ENCODE measurements at places on chromosomes 2 and 18.

DNA sequence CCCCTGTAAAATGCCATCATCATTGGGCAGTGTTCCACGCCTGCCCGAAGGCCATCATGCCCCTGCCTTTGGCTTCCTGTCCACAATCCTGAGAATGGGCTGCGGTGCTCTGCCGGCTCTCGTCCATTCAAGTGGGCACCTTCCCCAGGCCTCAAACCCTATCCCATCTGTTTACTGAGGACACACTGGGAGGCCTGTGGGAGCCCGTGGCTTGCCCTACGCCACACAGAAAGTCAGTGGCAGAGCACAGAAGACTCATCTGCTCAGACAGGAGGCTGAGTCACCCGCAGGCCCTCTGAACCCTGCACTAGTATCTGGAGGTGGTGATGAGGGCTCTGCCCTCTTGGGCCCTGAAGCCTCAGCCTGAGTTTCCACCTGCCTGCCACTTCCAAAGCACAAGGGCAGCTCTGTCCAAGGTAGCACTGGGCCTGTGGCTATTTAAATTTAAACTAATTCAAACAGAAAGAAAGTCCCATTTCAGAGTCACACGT, 19.1 kb upstream of the ANKRD53 start:
- no peak for DNase-seq

GRCh38 chr2:42523341-42523740, 29.6 kb upstream of the KCNG3 start:
- DNase-seq, result no peak

DNA sequence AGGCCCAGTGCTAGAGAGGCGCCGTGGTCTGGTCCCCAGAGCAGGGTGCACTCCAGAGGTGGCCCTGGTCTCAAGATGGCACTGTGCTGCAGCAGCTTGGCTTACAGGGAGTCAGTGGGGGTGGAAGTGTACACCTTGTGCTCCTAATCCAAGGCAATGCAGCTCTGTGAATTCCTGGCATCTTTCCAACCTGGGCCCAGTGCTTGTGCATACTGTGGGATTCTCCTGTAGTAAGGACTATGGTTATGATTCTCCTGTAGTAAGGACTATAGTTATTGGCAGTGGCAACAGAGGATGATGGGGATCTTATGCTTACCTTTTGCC, 616.7 kb upstream of the REG3G start:
- no peak for DNase-seq

GRCh38 chr2:48228345-48228684, 301.6 kb upstream of the STON1 start:
- no peak for DNase-seq

DNA sequence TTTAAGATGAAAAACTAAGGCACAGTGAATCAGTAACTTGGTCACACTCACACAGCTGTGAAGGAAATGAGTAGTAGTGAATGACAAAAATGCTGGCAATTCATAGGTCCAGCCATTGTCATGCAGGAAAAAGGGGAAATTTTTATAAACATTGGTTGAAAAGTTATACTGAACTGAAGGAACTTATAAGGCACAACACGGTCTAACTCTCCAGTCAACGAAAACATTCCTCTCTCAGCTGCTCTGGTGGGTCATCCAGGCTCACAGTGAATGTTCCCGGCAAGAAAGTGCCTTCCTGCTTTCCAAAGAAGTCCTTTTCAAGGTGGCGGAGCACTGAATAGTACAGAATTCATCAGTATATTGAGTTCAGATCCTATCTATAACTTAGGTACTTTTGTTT, 476.1 kb downstream of the DCC start:
- no peak for DNase-seq

DNA sequence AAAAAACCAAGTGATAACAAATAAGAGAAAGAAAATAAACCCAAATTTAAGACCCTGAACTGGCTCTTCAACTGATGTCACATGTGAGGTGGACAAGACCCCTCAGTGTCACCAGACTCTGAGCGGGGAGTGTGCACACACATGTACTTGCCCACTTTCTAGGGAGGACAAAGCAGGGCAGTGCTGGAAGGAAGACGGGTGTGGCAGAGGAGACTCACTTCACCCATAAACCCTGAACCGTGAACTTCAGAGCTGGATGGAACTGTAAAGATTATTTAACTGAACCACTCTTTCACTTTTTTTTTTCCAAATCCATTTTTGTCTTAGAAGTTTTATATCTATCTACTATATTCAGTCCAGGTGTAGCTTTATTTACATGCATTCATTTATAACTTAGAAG, 12.3 kb downstream of the PLA2R1 start:
- no peak for DNase-seq

- DNase-seq, result no peak
Measured at GRCh38 chr2:239095460-239096081, 247.7 kb downstream of the TWIST2 start.

- no peak for DNase-seq
Measured at GRCh38 chr2:68423966-68424650, 43.0 kb downstream of the FBXO48 start.

GRCh38 chr2:99933894-99934650, 208.3 kb downstream of the AFF3 start:
- no peak for DNase-seq

GRCh38 chr2:158042666-158043065, 59.0 kb upstream of the UPP2 start:
- DNase-seq, result no peak

DNA sequence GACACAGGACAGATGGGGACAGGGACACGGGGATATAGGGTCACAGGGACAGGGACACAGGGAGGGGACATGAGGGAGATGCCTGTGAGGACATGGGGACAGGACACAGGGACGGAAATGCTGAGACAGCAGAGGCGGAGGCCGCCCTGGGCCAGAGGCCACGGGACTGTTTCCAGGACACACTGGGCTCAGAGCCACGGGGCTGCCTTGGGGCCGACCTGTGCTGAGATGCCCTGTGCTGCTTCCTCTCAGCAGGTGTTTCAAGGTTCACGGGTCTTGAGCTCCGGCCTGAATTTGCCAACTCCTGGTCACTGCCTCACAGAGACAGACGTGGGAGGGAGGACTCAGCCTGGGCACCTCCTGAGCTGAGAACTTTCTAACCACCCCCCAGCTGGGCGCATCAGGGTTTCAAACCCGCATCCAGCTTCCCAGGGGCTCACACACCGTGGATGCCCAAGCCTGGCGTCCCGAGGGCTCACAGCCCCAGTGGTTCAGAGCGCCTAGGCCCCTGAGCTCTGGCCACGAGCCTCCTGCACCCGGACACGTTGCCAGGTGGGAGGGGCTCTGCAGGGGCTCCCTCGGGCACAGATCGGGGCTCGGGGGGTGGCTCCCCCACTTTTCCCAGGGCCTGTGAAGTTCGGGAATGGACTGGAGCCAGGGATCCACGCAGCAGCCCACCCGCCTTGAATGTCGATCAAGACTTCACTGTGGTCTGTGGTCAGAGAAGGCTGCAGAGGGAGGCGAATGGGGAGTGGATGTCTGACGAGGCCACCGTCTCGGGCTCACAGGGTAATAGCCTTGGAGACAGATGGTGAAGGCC, 64.1 kb downstream of the SLC66A2 start:
- no peak for DNase-seq

DNA sequence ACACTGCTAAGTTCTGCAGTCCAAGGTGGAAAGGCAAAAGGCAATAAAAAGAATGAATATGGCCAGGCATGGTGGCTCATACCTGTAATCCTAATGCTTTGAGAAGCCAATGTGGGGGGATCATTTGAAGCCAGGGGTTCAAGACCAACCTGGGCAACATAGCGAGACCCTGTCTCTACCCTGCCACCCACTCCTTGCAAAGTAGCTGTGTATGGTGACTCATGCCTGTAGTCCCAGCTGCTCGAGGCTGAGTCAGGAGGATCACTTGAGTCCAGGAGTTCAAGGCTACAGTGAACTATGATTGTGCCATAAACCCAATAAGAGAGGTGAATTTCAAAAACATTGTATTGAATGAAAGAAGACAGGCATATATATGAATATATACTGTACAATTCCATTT, 2.4 kb downstream of the MYL12B start:
- no peak for DNase-seq

- no peak for DNase-seq
Measured at GRCh38 chr2:107361751-107362381, 464.8 kb upstream of the RGPD4 start.

DNA sequence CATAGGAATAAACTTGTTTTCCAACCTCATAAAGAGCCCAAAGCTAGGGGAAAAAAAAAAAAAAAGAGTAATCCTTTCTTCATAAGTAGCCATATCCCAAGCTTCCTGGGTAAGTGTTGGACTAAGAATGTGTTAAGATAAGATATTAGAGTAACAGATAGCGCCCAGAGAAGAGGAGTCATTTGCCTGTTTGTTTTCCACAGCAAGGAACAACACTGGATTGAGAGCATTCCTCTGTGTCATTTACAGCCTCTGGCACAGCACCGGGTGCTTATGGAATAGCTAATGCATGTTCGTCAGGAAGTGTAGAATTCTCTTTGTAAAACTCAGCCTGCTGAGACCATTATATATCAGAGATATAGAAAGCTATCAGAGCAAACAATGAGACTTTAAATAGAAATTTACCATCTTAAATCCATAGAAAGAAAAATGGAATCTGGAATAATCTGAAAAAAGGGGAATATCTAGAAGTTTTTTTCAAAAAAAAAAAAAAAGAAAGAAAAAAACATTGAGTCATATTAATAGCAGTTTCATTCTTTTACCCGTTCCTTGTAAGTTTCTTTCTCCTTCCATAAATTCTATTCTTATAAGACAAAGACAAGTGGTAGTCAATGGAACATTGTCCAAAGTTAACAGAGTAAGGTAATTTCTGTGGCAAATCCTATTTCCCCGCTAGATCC, 37.6 kb downstream of the LRP2 start:
- no peak for DNase-seq

GRCh38 chr2:38720613-38721241, 30.4 kb downstream of the SRSF7 start:
- DNase-seq, result no peak

GRCh38 chr2:73239776-73240175, 5.7 kb downstream of the CCT7 start:
- no peak for DNase-seq

GRCh38 chr2:144328938-144329337, 191.0 kb downstream of the ZEB2 start:
- DNase-seq, result no peak

DNA sequence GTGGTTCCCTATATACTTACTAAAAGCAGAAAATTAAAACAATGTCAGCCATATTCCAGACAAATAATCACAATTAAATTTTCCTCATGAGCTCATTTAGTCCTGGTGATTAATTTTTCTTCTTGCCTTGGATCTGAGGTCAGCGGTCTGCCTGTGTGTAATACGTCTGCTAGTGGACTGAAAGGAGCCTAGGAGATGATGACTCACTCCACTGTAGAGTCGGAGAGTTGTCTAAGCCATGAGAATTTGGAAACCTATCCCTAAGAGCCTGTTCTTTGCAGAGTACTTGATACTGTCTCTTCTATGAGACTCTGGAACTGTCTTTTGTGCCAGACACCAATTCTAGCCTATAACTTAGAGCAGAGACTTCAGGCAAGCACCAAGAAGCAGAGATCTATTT, 94.2 kb upstream of the RAB27B start:
- no peak for DNase-seq

DNA sequence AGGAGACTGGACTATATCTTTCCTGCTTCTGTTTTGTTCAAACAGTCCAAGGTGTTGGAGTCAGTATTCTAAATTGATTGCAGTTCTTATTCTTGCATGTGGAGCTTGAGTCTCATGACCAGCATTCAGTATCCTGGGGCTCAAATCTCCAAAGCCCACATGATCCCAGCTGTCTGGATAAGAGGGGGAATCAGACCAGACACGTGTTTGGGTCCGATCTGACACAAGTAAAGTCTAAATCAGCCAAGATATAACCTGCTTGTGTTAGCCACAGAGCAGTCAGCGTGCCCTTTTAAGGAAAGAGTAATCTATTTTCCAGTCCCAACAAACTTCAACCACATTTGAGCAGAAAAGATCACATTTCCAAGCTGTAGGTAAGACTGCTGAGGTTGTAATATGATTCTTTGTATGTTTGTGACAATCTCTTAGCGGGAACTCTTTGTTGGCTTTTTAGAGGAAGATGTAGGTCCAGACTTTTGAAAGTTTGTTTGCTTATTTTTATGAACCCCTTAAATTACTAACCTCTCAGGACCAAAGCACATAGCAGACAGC, 334.6 kb downstream of the SLC4A3 start:
- no peak for DNase-seq

- no peak for DNase-seq
Measured at GRCh38 chr2:1348789-1349188, 64.5 kb upstream of the TPO start.

DNA sequence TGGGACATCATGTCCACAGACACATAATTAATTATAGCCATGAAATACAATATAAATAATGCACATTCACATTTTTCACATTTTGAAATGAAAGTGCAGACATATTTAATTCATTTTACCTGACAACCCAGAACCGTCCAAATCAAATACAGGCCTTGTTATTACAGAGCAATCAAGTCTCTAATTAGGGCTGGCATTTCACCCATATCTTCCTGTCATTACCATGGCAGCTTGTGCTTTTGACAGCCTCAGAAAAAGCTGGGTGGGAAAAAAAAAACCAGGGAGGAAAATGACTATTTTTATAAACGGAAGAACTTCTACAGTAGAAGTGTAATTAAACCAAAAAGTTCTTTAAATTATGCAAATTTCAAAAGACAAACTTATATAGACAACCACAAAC, 436.4 kb downstream of the FBXO15 start:
- no peak for DNase-seq

DNA sequence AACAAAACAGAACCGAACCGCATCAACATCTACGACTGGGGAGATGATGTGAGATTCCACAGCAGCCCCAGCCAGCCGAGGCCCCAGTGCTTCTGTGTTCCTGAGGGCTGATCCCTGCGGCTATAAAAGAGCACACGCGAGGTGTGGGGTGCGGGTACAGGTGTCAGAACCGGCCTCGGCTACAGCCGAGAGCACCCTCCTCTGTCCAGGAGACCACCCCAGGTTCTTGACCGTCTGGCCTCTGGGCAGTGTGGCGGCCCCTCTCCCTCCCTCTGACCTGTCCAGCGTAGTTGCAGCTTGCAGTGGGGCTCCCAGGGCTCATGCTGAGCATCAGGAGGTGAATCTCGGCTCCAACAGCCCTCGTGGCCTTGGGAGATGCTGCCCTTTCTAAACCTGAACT, 23.7 kb downstream of the RTP5 start:
- DNase-seq, result no peak

DNA sequence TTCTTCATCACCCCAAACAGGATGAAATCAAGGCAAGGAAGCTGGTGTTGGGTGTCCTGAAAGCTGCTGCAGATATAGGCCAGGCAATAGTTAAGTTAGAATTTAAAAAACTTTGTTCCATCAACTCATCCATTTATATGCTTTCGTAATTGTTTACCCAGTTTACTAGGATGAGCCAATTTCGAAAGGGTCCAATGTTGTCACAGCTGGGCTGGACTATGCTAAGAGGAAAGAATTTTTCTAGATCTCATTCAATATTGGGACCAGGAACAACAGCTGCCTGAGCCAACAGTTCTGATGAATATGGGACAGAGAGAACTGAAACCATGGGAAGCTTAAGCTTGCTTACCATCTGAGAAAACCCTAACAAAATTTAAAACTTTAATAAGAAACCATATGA, 21.6 kb upstream of the SP3 start:
- no peak for DNase-seq

Data from stimulated activated CD4-positive, alpha-beta T cell treated with anti-CD3 and anti-CD28 coated beads, Interleukin-15, amount 100 ng/mL, for 1 hour (primary cell).